Activated CD8-positive, alpha-beta memory T cell treated with anti-CD3 and anti-CD28 coated beads, Interleukin-2, amount 10 ng/mL, durations not matched to agents 7 days and 5 days (primary cell): ENCODE measurements at places on chromosomes 3 and 15. TPM values are rescaled to one million over a fixed set of nuclear protein-coding genes. Genes with fewer than 3 reads are reported as not detected.

Gene HTD2
- total RNA-seq = 6.9 TPM

Gene ANKRD63
- total RNA-seq = not detected

Gene BTLA
- 16.2 TPM for total RNA-seq

Gene ARNT2
- not detected for total RNA-seq

Gene SMCO1
- total RNA-seq = not detected

Gene GPR160
- 3.6 TPM for total RNA-seq

Gene CFAP20DC
- 1.4 TPM for total RNA-seq

Gene UBAP1L
- 4.7 TPM for total RNA-seq

Gene AADAC
- total RNA-seq = not detected

Gene SYNPR
- total RNA-seq = not detected

Gene EFCC1
- 0.12 TPM for total RNA-seq

Gene RTP4
- total RNA-seq = 24.3 TPM

Gene SPSB4
- total RNA-seq = 0.28 TPM

Gene SHF
- total RNA-seq = 4.5 TPM

Gene SPRED1
- 0.07 TPM for total RNA-seq

Gene PPM1L
- 5.0 TPM for total RNA-seq

Gene CA12
- total RNA-seq = not detected

Gene TRIM42
- total RNA-seq = not detected

Gene HESX1
- total RNA-seq = 0.47 TPM

Gene LCTL
- total RNA-seq = not detected

Gene EXD1
- total RNA-seq = not detected

Gene CISH
- total RNA-seq = 266 TPM

Gene PEAK1
- 29.1 TPM for total RNA-seq

Gene DISP2
- 0.23 TPM for total RNA-seq

Gene COL6A5
- total RNA-seq = not detected

Gene GPR62
- total RNA-seq = not detected

Gene TNIK
- total RNA-seq = 36.6 TPM

Gene CCDC33
- not detected for total RNA-seq

Gene GOLGA8B
- total RNA-seq = 278 TPM

Gene IGSF11
- not detected for total RNA-seq

Gene PRTG
- not detected for total RNA-seq
